ENCODE measurements at places on chromosomes 11 and 22.
A peak's percentile ranks its signal among the peaks of the same experiment; 100 is the strongest.

- no peak for DNase-seq
Measured at GRCh38 chr11:105211806-105212554, 72.4 kb upstream of the CARD18 start.

GRCh38 chr22:31210556-31211421 is 1.3 kb upstream of the LIMK2 start:
- no peak for DNase-seq

DNA sequence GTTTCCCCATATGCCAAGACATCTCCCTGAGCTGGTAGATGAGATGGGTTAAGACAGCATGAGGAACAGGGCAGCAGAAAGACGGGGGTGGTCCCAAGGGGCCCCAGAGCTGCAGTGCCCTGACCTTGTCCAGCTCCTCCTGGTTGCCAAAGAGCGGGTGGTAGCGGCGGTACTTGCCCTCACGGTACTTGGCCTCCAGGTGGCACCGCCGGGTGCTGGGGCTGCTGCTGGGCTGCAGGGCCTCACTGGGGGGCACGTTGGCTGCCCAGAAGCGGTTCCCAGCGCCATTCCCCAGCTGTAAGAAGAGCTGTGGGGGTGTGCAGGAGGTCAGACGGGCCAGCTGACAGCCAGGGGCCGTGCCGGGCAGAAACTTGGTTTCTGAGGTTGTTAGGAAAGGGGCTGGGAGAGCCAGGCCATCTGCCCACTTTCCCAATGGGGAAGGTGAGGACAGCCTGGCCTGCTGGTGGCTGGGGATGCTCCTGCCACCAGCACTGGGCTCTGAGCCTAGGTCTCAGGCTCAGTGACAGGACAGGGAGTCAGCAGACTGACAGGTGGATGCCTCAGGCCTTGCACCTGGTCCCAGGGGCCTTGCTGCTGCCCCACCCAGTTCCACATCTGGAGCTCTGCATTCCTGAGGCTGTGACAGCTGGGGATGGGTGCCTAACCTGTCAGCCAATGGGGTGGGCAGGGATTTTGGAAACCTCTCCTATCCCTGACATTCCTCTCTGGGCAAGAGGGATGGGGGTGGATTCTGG is 30.0 kb upstream of the PDE2A start:
- no peak for DNase-seq

- DNase-seq: no peak
Measured at GRCh38 chr11:11857769-11858168, 16.0 kb downstream of the USP47 start.

DNA sequence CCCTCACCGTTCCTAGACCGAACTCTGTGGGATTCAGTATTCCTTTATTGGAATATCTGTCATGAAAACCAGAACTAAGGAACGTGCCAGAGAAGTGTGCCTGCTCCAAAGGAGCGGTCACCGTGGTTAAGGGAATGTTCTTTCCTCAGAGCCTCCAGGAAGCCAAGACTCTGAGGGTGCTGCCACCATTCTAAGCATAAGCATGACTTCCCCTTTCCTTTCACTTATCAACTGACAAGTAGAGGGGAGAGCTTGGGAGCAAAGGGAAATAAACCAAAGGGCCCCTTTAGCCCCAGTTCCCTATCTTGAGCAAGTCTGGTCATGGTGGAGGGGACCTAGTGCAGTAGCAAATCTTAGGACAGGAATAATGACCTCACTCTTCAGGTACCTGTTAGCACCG is 26.8 kb downstream of the CTR9 start:
- no peak for DNase-seq

- no peak for DNase-seq
Measured at GRCh38 chr11:118659953-118660680, 19.3 kb downstream of the TREH start.

DNA sequence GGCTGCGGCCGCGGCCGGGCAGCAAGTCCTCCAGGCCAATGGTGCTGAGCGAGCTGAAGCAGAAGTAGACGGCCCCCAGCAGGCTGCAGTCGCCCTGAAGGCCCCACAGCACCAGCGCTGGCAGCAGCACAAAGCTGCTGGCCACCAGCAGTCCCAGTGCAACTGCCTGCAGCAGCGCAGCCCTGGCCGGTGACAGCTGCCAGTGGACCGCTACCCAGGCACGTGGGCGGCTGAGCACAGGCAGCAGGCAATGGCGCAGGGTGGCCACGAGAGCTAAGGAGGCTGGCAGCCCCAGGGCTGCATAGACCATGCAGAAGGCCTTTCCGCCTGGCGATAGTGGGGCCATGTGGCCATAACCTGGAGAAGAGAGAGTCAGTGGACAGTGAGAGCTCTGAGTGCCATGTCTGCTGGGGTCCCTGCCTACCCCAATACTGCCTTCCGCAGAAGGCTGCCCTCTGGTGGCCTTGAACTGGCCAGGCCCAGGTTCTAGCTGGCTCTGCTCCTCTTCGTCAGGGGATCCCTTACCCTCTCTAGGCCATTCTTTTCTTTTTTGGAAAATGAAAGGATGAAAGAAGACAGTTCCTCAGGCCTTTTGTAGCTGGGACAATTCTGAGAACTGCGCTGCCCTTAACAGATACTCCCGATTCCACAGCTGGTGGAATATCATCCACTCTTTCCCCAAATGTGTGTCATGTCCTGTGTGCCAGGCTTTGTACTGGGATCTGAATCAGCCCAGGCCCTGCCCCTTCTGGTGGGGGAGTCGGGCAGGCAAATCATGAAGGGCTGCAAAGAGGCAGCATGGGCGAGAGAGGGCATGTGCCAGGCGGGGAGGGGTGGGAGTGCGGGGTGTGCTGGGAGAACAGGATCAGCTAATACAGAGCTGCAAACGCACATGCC is 1.8 kb downstream of the KCNK7 start:
- peak; percentile 57 for DNase-seq

- DNase-seq: no peak
Measured at GRCh38 chr11:134541355-134541754, 129.3 kb upstream of the B3GAT1 start.

DNA sequence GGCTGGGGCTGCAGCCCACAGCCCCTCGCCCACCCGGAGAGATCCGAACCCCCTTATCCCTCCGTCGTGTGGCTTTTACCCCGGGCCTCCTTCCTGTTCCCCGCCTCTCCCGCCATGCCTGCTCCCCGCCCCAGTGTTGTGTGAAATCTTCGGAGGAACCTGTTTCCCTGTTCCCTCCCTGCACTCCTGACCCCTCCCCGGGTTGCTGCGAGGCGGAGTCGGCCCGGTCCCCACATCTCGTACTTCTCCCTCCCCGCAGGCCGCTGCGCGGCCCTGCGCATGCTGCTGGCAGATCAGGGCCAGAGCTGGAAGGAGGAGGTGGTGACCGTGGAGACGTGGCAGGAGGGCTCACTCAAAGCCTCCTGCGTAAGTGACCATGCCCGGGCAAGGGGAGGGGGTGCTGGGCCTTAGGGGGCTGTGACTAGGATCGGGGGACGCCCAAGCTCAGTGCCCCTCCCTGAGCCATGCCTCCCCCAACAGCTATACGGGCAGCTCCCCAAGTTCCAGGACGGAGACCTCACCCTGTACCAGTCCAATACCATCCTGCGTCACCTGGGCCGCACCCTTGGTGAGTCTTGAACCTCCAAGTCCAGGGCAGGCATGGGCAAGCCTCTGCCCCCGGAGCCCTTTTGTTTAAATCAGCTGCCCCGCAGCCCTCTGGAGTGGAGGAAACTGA is 731 bp downstream of the GSTP1 start:
- peak; percentile 28 for DNase-seq

- no peak for DNase-seq
Measured at GRCh38 chr11:126197277-126197939, 14.0 kb downstream of the RPUSD4 start.

DNA sequence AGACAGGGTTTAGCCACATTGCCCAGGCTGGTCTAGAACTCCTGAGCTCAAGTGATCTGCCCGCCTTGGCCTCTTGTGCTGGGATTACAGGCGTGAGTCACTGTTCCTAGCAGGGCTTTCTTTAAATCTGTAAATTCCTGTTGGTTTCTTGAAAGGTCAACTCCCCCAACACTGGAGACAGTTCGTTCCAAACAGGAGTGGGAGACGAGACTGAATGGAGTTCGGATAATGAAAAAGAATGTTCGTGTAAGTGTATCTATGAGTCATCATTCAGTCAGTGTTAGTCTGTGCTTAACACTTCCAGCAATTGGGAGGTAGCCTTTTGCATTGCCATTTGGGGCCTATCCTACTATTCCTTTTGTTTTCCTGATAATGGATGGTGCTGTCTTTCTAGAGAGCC is 10.0 kb upstream of the BACE1-AS start:
- no peak for DNase-seq

DNA sequence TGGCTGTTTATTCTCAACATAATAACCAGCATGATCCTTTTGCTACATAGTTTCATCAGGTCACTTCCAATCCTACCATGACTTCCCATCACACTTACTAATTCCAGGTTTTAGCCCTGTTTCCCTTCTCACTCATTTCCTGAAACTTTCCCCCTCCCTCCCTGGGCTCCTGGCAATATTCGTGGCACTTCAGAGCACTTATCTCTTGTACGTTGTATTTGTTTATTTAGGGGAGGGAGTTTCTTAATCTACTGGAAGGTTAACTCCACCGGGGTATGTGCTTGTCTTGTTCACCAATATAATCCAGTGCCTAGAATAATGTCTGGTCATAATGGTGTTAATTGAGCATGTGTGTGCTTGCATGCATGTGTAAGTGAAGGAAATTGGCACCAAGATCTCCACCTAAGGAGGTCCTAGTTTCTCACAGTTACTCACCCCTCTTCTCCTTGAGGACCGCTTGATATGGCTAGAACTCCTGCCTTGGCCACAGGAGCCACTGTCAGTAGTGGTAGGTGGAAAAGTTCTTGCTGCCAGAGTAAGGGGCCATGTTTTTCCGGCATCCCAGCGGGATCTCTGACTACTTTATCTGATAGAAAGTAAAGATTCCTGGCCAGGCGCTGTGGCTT is 11.7 kb downstream of the EIF3L start:
- DNase-seq: no peak

- DNase-seq: peak; percentile 17
Measured at GRCh38 chr11:78414321-78415051, 3.1 kb downstream of the GAB2 start.

DNA sequence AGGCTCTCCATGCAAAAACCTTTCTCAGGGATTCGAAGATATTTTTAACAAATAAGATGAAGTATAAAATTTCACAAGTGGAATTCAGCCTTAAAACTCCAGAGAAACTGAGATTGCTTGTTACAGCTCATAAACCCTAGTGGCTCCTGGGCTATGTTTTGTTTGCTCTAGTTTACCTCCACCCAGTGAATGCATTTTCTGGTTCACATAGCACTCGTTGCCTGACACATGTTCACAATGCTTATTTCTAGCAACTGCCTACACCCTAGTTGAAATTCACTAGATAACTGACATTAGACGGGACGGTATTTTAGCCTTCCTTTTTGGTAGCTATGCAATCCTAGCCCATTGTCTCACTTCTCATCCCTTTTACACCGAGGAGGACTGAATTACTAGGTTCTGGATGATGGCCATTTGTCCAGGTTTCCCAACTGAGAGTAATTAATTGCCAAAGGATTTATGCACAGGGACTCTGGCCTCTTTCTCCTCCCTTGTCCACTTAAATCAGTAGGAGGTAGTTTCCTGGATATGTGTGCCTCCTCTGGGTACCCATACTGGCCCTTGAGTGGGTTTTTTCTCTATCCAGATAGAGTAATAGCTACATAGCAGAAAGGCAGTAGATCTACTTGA is 951.6 kb downstream of the DLG2 start:
- no peak for DNase-seq

DNA sequence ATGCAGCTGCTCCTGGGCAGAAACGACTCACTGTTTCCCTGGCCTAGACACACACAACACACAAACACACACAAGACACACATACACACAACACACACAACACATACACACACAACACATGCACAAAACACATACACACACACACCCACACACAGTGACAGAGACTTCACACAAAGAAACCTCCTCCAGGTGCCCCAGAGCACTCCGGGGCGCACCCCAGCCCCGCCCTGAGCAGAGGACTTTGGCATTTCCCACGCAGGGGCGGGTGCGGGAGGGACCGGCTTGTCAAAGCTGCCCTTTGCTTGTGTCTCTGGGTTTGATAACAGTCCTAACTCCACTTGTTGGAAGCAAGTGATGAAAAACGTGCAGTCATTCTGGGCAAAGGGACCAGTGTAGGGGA is 6.5 kb downstream of the APOBEC3A start:
- no peak for DNase-seq

DNA sequence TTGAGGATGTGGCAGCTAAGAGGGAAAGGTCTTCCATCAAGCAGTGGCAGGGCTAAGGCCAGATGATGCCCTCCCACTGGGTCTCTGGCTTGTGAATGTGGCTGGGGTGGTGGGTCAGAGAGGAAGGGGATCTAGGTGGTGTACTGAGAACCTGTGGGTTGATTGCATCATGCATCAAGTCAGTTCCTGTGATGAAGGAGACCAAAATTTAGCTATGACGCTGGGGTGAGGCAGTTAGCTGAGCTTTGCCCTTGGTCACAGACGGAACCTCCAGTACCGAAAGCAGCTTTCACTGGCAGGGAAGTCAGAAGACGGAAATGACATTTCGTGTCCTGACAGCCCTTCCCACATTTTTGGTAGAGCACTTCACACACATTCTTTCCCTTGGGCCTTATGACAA is 20.7 kb downstream of the ATG16L2 start:
- DNase-seq: no peak

GRCh38 chr11:122754553-122755322 is 83.6 kb upstream of the CRTAM start:
- DNase-seq: peak; percentile 57

DNA sequence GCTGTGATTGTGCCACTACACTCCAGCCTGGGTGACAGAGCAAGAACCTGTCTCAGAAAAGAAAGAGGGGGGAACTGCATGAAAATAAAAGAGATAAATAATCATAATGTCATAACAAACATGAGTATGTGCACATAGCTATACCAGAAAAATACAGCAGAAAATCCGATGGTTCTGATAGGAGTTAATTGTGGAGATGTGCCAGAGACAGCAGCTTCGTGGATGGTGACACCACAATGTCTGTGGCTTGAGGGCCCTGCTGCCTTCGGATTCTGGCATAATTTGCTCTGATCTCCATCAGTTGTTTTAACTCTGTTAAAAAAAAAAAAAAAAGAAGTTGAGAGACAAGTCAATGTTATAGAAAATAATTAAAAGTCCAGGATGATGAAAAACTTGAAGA is 292.2 kb upstream of the MPPED2 start:
- no peak for DNase-seq

GRCh38 chr11:26332572-26332915 is 614 bp downstream of the ANO3 start:
- no peak for DNase-seq

- DNase-seq: no peak
Measured at GRCh38 chr11:81449588-81450156, 1284.0 kb downstream of the FAM181B start.

- DNase-seq: no peak
Measured at GRCh38 chr11:118650366-118650765, 29.1 kb downstream of the TREH start.

DNA sequence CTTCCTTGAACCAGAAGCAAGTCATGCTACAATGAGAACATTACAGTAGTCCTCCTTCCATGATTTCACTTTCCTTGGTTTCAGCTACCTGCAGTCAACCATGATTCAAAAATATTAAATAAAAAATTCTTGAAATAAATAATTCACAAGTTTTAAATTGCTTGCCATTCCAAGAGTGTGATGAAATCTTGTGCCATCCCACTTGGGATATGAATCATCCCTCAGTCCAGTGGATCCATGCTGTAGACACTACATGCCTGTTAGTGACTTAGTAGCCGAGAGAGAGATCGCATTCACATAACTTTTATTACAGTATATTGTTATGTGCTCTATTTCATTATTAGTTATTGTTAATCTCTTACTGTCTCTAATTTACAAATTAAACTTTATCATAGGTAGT is 6.0 kb downstream of the HOATZ start:
- DNase-seq: no peak

GRCh38 chr11:42271306-42271705 is 811.9 kb upstream of the LRRC4C start:
- DNase-seq: no peak

GRCh38 chr11:127395034-127395433 is 394.5 kb upstream of the KIRREL3 start:
- no peak for DNase-seq
